ENCODE measurements at places on chromosomes 5 and 9.

GRCh38 chr5:126939887-126940286 is 90.5 kb downstream of the MARCHF3 start:
- no peak for DNase-seq

- DNase-seq = no peak
Observed at GRCh38 chr5:146890066-146890465, 11.5 kb upstream of the PPP2R2B start.

DNA sequence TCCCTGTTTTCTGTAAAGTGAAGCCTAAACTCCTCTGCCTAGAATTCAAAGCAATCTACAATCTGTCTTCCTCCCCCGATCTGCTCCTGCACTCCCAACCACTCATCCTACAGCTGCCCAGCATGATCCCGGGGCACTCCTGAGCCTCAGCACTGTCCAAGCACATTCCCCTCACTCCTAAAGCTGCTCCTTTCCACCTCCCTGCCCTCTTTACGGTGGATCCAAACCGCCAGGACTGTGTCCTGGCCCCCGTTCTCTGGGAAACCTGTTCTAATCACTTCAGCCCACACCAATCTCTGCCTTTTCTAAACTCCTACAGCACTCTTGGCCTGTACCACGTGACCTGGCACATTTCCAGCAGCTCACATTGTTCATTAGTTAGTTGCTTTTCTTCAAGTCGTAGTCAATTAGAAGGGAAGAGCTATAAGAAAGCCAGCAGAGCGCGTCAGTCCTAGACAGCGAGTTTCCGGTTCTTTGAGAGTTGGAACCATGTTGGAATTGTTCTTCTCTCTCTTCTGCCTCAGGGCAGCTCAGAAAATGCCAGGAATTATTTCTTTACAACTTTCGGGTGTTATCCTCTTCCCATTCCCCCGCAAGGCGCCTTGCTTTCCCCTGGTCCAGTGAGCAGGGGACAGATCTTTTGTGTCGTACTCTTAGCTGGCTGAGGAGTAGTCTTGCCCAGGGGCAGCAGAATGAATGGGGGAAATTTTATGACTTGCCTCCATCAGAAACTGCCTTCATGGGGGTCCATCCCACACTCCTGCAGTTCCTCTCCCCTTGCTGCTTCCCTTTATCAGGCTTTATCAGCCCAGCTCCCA is 60.7 kb downstream of the NRG2 start:
- no peak for DNase-seq

DNA sequence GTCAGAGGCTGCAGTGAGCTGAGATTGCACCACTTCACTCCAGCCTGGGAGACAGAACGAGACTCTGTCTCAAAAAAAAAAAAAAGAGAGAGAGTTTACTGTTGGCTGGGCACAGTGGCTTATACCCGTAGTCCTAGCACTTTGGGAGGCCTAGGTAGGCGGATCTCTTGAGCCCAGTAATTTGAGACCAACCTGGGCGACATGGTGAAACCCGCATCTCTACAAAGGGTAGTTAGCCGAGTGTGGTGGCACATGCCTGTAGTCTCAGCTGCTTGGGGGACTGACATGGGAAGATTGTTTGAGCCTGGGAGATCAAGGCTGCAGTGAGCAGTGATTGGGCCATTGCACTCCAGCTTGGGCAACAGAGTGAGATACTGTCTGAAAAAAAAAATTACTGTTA is 12.6 kb downstream of the HABP4 start:
- DNase-seq = no peak

- DNase-seq = no peak
Observed at GRCh38 chr5:172605466-172605865, 35.6 kb upstream of the NEURL1B start.

GRCh38 chr9:21836437-21837161 is 34.2 kb downstream of the MTAP start:
- DNase-seq = no peak

DNA sequence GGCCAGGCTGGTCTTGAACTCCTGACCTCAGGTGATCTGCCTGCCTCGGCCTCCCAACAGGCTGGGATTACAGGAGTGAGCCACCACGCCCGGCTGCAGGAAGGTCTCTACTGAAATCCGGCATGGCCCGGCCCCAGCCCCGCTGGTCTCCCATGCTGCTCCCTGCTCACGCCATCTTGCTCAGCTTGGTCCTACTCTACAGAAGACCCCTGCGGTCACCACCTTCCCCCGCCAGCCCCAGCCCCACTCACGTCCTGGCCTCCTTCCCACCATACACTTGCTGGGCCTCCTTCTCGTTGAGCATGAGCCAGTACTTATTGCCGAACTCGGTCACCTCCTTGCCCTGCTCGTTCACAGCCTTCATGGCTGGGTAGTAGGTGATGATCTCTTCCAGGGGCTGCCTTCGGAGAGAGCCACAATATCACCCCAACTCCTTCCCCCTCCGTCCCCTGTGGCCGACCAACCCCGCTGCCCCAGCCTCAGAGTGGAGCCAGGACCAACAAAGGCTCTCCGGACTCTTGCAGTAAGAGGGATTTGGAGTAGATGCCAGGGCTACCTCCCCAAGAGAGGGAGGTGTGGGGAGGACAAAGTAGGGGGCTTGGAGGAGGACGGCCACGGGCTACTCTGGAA is 4.0 kb downstream of the PTGES2 start:
- no peak for DNase-seq

Data from iPS-NIHi11 (cell line).